Adrenal gland (tissue), 19 donors: ENCODE measurements at places on chromosomes 3 and 15.
A peak's percentile ranks its signal among the peaks of the same experiment; 100 is the strongest.

DNA sequence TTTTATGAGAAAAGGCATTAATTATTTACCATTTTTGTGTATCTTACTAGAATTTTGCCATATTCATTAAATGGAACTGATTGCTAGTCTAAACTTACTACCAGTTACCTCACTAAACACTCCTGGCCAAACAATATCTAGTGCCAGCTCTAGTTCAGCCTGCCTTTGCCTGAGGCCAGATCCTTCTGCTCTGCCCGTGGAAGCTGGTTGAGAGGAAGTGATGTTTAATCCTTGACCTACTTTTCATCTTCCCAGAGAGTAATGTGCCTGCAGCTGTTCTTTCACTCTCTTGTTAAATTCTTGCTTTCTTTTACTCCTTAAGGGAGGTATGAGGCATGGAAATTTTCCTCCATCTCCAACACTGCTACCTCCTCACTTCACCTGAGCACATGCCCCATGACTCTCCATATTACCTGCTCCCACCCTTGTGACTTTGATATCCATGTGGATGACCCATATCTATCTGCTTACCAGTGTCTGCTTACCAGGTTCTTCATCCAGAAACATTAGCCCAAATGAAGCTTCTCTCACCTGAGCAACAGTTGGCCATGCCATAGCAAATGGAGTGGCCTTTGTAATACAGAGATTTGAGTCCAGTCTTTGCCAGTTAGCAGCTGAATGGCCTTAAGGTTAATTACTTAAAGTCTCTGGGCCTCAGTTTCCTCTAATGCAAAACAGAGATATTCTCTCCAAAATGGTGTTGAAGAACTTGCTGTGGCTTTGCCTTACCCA, 53.4 kb downstream of the UBE2E1 start:
- DNase-seq, result peak; percentile 43

DNA sequence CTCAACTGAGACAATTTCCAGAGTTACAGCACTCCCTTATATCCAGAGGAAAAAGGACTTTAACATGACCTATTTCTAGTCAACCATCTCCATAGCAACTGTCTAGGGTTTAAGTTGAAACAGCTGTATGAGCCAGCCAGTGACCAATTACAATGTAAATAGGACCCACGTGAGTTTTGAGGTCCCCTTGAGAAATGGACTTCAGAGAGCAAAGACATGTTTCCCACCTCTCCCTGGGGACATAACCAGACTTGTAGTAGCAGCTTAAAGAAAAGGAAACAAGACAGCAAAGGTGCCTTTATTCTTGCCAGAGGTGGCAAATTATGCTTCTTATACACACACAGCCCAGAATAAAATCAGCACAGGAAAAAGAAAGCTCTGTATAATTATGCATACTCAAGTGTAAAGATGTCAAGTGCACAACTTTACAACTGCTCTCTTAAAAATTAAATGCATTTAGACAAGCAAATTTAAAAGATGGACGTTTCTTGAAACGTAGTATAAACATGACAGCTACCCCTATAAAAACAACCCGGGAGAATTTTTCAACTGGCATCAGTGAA, 40.2 kb downstream of the SUMF1 start:
- DNase-seq, result no peak

- no peak for DNase-seq
Measured at GRCh38 chr3:196254376-196255283, 32.9 kb downstream of the PCYT1A start.

DNA sequence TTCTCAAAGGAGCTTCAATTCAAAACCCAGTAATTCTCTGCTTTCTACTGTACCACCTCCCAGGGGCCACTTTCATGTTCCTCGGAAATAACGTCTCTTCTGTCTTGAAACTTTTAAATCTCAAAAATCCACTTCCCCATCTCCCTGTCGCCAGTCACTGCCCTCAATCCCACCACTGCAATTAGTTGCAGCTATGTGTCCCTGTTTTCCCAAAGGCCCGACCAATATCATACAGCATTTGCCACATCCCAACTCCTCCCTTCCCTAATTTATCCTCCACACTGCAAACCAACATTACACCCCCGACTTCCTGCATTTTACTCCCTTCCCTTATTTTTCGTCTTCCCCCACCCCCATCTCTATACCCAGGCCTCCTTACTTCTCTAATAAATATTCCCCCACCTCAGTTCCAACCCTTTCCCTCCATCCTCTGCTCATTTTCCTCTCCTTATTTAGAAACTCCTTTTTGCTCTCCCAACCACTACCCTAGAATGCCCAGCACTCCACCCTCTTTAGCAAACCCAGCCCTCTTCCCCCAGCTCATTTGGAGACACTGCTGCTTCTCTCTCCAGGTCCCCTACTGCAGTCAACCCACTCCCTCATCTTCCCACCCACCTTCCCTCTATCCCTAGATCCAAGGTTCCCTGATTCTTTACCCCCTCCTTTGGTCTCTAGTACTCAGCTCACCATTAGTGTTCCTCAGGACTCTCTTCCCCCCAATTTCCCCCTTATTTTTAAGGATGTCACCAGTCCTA, 1.1 kb downstream of the NPTN start:
- DNase-seq, result peak; percentile 48

- DNase-seq, result peak; percentile 1
Measured at GRCh38 chr3:169387751-169388696, 275.5 kb downstream of the MECOM start.

DNA sequence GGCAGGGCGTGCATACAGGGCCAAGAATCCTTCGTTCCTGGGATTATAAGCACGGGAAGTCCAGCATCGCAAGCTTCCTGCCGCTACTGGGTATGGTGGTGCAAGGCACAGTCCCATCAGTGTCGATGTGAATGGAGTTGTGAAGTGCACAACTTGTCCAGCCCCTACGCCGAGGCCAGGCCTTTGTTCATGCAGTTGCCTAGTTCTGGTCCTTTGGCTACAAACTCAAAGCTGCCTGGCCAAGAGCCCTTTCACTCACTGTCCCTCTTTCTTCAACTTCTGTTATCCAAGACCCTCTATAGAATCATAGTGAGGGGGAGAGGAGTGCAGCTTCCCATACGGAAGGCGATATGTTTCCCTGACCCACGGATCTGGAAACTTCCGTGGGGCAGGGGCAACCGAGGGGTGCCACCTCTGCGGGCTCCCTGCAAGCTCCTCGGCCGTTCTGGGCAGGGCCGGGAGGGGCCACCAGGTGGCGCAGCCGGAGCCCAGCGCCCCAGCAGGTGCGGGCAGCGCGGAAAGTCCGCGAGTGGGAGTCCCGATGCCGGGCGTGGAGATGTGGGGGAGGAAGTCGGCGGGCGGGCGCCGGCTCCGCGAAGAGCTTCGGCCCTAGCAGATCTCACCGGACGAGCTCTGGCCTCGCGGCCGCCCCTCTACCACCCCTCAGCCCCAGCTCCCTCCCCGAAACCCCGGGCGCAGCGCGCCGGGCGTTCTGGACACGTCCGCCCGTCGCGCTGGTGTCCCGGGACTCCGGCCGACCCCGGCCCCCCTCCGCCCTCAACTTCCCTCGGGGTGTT, 693 bp downstream of the RASGRP1 start:
- peak; percentile 68 for DNase-seq
